ENCODE measurements at places on chromosomes 4 and X.

DNA sequence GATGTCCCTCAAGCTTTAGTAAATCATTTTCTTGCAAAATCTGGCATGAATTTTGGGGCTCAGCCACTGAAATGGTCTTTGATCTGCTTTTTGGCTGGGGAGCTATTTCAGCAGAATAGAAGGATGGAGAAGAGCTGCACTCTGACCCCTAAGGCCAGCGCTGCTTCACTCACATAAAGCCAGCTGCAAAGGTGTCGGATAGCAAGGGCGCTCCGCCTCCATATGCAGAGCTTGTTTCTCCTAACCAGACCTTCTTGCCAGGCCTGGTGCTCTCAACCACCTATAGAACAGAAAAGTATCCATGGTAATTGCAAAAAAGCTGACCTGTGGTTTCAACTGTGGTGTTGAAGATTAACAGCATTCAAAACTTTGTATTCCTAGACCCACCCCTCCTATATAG is 24.1 kb upstream of the COQ2 start:
- no peak for DNase-seq

DNA sequence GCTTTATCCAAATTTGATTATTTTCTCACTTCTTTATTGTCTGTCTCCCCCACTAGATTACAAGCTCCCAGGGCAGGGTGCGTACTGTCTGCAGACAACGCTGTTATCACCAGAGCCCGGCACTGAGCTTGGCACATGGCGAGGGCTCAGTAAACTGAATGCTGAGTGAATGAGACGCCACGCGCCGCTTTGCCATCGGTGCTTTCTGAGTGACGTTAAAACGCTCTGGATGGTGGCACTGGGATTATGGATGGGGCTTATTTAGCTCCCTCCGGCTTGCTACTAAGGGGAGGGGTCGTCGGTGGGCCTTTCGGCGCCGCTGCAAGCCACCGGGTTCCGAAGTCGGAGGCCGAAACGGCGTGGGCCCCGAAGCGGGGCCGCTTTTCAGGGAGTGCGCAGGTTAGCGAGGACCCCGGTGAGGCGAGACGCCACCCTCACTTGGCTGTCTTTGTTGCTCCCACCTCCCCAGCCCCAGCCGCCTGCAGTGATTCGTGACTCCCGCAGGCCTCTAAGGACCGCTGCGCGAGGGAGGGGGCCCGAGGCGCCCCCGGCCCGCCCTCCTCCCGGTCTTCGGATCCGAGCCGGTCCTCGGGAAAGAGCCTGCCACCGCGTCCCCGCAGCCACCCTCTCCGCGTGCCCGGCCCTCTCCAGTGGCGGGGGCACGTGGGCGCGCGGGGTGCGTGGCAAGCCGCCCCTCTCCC is 569 bp upstream of the FHL1 start:
- no peak for DNase-seq

- DNase-seq = no peak
Measured at GRCh38 chr4:85738721-85739120, 263.8 kb downstream of the ARHGAP24 start.

GRCh38 chrX:27380163-27380845 is 82.8 kb downstream of the PPP4R3C start:
- DNase-seq = no peak

- peak; percentile 97 for DNase-seq
Measured at GRCh38 chr4:67885762-67886161, 2.0 kb upstream of the TMPRSS11D start.

DNA sequence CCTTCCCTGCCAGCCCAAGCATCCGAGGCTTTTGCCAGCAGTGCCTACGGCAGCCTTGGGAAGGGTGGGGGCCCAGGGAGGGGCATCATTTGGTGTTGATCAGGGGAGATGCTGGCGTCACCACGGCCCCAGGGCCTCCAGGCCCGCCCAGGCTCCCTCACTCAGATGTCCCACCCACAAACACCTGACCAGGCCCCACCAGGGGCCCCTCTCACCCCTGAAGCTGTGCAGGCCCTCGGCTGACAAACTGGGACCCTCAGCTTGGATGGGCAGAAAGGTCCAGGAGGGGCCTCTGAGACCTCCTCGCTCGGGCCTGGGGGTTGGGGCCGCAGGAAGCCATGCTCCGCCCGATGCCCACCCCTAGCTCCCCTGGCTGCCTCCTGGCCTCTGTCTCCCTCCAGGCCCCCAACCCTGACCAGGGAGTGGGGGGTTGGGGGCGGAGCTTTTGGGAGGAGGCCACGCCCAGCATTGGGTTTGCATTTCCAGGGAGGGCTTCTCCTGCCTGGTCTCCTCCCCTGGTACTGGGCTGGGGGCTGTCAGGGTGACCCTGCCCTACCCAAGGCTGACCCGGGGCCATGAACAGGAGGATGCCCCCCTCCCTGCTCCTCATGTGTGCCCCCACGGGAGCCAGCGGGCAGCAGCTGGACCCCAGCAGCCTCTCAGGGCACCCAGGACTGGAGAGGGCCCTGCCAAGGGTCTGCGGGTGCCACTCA is 33.4 kb upstream of the SPON2 start:
- DNase-seq = no peak
